Dermis blood vessel endothelial cell (primary cell): ENCODE measurements at places on chromosomes 7 and 10. TPM values are rescaled to one million over a fixed set of nuclear protein-coding genes. Genes with fewer than 3 reads are reported as not detected.

HERPUD2 gene
- 21.8 and 30.4 TPM in 2 replicates for total RNA-seq

PRR15 gene
- total RNA-seq: 0.17 and 0.19 TPM in 2 replicates

KAT6B gene
- 24.9 and 26.5 TPM in 2 replicates for total RNA-seq

FOXI2 gene
- total RNA-seq: not detected in 2 replicates

LDB3 gene
- not detected in 2 replicates for total RNA-seq

TMEM236 gene
- 0.17 and 1.3 TPM in 2 replicates for total RNA-seq

MSMB gene
- not detected in 2 replicates for total RNA-seq

CLCN1 gene
- total RNA-seq: not detected in 2 replicates

- no peak for DNase-seq
Measured at GRCh38 chr7:146067880-146068279, 48.7 kb upstream of the CNTNAP2 start.

- DNase-seq: no peak
Measured at GRCh38 chr10:69739634-69740033, 62.1 kb upstream of the COL13A1 start.

- DNase-seq: no peak
Measured at GRCh38 chr7:33736521-33737221, 168.7 kb upstream of the BMPER start.

GRCh38 chr7:135300913-135301765, 67.5 kb downstream of the STRA8 start:
- no peak for DNase-seq

DNA sequence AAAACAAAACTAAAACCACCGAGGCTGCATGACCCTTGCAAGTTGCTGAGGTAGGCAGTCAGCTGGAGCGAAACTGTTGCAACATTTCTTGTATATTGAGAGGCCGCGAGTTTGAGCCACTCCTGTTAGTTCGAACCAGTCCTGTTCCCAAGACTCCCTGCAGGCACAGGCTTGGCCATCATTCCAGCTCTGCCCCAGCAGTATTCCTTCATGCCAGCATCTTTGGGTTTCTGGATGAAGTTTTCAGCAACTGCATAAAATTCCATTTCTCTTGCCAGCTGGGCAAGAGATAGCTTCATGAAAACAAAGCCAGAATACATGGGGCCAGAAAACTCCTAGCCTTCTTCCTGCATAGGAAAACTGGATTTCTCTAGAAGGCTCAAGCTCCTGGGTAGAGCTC, 207.6 kb downstream of the FRMD4A start:
- no peak for DNase-seq

GRCh38 chr7:148290538-148290937, 300.0 kb upstream of the C7orf33 start:
- DNase-seq: no peak

- no peak for DNase-seq
Measured at GRCh38 chr10:132375116-132375794, 21.7 kb upstream of the PWWP2B start.

GRCh38 chr7:158283016-158283974, 304.3 kb downstream of the PTPRN2 start:
- DNase-seq: no peak

DNA sequence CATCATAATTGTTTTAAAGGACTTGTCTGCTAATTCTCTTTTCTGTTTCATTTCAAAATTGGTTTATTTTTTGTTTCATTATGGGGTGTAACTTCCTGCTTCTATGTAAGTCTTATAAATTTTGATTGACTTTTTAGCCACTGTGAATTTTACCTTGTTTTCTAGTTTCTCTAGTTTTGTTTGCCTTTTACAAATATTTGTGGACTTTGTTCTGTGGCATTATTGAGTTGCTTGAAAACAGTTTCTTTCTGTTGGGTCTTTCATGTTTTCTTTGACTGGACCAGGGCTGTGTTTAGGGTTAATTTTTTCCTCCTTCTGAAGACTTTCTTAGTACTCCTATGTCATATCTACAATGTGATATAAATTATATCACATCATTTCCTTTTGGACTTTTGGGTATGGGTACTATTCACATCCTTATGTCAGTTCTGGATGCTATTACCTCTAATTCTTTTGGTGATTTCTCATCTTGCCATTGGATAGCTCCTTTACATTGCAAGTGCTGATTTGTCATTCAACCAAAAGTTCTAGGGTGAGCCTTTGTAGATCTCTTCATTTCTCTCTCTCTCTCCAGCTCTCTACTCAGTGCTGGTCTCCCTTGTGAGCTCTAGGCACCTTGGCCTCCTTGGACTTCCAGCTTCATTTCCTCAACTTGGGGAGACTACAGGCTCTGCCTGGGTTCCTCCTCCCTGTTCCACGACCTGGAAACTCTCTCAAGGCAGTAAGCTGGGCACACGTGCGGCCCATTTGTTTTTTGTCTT, 36.9 kb downstream of the MLLT10 start:
- DNase-seq: no peak

GRCh38 chr7:106452031-106452851, 167.5 kb upstream of the NAMPT start:
- DNase-seq: no peak
